Mesendoderm (in vitro differentiated cells): ENCODE measurements at places on chromosomes 16 and 17.

DNA sequence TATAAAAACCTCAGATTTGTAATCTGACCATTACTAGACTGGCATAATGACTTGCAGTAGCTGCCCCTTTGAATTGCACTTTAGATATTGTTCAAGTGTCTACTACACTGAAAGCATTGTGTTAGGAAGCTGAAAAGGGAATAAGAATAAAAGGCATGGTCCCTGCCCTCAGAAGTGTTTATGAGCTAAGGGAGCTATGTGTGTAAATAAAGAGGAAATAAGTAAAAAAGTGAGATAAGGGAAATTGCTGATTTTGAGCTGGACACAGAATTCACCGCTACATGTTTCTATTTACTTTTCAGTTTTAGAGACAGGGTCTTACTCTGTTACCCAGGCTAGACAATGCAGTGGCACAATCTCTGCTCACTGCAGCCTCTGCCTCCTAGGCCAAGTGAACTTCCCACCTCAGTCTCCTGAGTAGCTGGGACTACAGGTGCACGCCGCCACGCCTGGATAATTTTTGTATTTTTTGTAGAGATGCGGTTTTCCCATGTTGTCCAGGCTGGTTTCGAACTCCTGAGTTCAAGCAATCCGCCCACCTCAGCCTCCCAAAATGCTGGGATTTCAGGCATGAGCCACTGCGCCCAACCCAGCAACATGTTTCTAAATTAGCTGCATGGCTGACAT is 57.0 kb downstream of the GRB2 start:
- DNase-seq: no peak

- DNase-seq: no peak
These were observed 38.2 kb upstream of the IL21R start for GRCh38 chr16:27363797-27364196.

- no peak for DNase-seq
These were observed 140.5 kb upstream of the WSCD1 start for GRCh38 chr17:5929721-5930120.

- no peak for DNase-seq
These were observed 1.5 kb upstream of the ZNF764 start for GRCh38 chr16:30559690-30560089.

DNA sequence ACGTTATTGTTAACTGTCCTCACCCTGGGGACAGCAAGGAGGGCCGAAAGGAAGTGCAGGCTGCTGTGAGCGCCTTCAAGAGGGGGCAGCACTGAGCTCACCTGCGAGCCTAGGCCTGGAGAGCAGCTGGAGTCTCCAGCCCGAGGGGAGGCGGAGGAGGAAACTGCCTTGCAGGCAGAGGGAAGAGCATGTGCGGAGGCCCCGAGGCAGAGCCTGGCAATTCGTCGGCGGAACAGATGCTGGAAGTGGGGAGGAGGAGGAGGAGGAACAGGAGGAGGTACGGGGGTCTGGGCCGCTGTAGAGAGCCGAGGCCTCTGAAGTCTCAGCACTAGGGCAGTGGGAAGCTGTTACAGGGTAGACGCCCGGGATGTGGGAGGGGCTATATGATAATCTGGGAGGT is 49.6 kb upstream of the PLCG2 start:
- DNase-seq: peak; percentile 96

GRCh38 chr16:87314990-87315420 is 2.2 kb downstream of the C16orf95 start:
- no peak for DNase-seq

DNA sequence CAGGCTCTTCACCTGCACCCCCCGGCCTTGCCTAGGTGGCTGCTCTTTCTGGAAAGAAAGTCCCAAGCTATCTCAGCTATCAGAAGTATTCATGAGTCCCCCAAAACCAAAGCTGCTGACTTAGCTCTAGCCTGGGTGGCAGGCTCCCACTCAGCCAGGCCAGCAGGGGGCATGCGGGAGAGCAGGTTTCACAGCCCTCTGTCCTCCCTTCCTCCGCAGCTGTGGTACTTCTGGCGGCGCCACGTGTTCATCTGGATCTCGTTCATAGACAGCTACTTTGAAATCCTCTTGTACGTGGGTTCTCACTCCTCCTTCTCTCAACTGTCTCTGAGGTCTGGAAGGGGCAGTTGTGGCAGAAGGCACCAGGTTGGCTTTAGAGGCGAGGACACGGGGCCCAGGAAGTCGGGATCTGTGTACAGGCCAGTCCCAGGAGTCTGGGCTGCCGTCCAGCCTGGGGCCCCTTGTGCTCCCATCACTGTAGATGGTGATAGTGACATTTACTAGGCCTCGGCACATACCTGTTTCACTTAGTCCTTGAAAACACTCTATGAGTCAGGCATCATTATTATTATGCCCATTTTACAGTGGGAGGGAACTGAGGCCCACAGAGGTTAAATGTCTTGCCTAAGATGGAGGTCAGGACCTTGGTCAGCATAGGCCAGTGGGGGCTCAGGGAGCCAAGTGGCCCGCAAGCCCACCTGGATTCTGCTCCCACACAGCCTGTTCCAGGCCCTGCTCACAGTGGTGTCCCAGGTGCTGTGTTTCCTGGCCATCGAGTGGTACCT is 12.9 kb downstream of the TRPV2 start:
- peak; percentile 70 for DNase-seq

DNA sequence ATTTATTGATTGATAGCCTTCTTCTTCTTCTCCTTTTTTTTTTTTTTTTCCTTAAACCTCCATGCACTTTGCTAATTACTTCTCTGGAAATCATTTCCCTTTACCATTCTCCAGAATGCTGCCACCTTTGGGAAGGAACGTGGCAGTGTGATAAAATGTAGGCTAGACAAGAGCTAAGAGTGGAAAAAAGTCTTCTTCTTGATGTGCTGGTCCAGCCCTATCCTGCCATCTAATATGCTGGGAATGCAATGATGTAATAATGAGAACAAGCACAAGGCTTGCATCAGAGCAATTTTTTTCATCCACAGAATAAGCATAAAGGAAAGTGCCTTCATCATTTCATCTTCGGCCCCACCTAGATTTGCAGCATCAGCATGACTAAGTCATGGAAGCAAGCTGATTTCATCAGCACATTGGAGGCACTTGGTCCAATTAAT is 128.7 kb upstream of the ZFHX3 start:
- peak; percentile 62 for DNase-seq

DNA sequence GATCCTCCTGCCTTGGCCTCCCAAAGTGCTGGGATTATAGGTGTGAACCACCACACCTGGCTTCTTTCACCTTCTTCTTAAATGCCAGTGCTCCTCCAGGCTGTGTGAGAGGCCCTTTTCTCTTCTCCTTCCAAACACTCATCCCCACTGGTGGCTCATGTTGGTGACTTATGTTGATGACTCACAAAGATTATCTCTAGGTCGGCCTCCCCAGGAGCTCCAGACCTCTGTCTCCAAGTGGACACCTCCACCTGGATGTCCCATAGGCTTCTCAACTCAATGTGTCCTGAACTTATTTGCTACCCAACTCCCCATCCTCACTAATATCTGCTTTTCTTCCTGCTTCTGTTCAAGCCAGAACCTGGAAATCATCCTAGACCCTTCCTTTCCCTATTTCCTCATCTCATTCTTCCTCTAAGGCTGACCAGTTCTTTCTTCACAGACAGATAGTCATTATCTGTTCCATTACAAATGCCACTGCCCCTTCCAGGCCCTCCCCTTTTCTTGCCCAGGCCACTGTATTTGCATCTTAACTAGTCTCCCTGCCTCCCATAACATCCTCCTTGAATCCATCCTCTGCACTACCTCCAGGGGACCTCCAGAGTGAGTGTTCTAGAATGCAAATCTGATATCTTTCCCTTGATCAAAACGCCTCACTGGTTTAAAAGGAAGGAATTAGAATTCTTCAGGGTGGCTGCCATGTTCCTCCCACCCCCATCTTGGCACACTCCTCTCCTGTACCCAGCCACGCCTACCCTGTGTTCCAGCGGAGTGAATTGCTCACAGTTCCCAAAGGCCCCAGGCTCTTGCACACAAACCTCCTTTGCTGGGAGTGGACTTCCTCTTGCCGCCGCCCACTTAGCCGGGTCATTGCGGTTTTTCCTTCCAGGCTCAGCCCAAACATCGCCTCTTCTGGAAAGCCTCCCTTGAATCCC is 34.8 kb upstream of the FBXO47 start:
- peak; percentile 63 for DNase-seq

DNA sequence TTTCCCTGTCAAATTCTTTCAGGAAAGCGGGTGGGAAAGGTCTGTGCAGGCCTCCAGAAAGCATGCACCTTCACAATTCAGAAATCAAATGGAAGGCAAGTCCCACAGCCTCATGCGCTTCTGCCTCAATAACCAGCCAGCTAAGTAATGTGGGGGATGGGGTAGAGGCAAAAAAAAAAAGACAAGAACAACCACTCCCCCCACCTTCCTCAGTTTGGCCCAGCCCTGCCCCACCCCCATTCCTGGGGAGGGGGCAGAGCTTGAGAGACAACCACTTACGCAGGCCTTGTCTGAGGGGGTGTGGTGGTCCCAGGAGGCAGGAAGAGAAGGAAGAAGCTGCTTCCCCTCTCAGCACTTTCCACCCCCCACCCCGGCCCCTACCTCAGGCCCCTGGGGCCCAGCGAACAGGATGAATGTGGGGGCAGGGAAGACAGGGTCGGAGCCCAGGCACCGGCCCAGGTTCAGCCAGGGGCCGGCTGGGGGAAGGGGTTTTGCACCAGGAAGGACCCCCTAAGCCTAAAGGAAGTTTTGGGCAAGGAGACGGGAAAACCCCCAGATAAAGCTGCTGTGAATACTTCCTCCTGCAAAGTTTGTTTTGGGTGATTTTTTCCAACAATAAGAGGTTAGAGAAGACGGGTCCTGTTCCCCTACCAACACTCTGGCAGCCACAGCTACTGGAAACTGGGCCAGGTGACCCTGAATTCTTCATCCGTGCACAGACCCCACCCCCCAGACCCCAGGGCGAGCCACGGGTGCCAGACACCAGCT is 1.2 kb downstream of the JUP start:
- DNase-seq: peak; percentile 99

- DNase-seq: peak; percentile 53
These were observed 184.8 kb upstream of the CIBAR2 start for GRCh38 chr16:85296859-85297660.

- DNase-seq: no peak
These were observed 1.5 kb upstream of the GFAP start for GRCh38 chr17:44916781-44917241.

DNA sequence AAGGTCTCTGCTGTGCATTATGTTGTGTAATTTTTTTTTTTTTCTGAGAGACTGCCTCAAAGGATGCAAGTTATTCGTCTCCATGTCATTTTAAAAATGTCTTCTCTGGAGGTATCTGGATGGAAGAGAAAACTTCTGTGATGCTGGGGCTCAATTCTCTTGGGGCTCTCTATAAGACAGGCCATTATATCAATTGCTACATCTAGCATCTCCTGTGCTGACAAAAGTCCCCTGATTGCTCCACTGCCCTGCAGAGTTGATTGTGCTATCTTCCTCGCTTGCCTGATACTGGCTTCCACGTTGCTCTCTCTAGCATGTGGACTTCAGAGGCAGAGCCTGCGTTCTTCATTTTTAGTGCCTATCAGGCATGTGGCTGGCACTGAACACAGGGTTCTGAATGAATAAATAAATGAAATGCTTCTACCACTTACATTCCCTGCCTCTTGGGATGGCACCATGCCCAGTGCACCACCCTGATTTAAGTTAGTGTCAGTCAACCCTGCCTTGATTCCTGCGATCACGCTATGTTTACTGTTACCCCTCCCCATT is 1035.5 kb upstream of the EEF2KMT start:
- DNase-seq: peak; percentile 33

DNA sequence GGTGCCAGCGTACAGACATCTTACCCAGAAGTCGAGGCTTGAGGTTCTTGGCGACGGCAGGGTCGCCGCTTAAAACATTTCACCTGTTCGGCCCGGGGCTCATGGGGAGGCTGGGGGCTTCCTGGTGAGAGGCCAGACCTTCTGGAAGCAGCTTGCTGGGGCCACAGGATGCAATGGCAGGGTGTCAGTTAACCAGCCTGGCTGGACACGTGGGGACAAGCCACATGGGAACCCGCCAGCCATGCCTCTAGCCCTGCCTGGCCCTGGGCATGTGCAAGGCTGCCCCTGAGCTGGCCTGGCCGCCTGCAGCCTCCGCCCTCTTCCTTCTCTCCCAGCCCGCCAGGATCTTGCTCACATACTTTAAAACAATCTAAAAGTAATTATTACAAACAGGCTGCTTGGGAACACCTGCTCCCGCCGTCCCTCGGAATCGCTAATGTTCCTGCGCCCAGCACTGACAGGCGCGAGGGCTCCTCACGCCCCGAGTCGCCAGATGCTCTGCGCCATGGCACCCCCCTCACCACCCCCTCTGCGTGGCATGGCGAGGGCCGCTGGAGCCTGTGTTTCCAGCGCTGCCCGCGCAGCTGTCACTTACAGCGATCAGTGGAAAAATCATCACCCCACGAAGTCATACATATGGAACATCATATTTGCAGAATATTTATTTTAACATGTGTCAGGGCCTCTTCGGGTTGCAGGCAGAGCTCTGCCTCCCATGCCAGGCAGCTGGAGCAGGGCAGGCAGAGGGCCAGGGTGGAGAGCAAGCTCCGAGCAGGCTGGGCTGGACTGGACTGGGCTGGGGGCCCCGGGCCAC is 188.7 kb upstream of the GSE1 start:
- no peak for DNase-seq

DNA sequence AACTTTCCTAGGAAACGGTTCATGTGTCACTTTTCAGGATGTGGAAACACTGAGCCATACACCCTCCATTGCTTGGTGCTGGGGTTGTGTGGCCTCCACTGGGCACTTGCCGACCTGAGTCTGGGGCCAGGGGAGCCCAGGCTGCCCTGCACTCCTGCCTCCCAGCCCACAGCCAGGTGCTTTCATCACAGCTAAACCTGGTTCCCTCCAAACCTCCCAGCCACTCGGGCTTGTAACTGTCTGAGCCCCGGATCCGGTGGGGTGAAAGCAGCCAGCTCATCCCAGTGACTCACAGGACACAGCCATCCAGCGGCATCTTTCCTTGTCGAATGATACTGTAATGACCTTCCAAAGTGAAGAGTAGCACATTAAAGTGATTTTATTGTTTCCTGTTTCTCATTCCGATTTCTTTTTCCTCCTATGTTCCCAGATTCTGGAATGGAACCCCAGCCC is 19.8 kb downstream of the CARHSP1 start:
- no peak for DNase-seq

- no peak for DNase-seq
These were observed 306.8 kb upstream of the ERCC4 start for GRCh38 chr16:13613165-13613564.

- peak; percentile 89 for DNase-seq
These were observed 263.9 kb downstream of the C16orf95 start for GRCh38 chr16:87053016-87053982.
